ENCODE measurements at places on chromosomes 2 and 18.

DNA sequence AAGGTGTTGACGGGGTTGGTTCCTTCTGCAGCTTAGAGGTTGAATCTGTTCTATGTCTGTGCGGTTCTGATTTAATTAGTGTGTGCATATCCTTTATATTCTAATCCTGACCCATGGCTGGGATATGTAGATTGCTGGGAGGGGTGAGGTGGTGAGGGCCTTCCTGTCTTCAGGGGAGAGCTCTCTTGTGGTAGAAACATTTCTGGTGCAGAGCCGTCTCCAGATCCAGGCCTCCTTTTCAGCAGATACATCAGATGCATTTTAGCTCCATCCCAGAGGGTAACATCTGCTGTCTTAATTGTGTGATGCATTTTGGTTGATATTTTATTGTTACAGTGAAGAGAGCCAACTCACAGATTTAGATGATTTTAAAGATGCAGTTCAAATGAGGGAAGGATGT is 227.8 kb downstream of the AGAP1 start:
- DNase-seq, result no peak

- DNase-seq, result no peak
Measured at GRCh38 chr2:35606394-35606793, 749.2 kb upstream of the CRIM1 start.

- DNase-seq, result no peak
Measured at GRCh38 chr2:217186152-217186551, 326.3 kb upstream of the TNP1 start.

GRCh38 chr2:46381871-46382270 is 84.7 kb downstream of the EPAS1 start:
- DNase-seq, result no peak

GRCh38 chr2:112880091-112880531 is 30.9 kb upstream of the IL37 start:
- no peak for DNase-seq

DNA sequence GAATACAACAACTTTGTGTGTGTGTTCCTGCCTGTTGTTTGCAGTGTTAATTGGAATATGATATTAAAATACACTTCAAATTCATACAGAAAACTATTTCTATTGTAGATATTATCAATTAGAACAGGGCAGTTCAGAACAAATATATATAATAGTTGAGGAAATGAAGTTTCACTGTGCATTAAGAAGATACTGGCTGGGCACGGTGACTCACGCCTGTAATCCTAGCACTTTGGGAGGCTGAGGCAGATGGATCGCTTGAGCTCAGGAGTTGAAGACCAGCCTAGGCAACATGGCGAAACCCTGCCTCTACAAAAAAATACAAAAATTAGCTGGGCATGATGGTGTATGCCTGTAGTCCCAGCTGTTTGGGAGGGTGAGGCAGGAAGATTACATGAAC is 79.3 kb downstream of the ASAP2 start:
- DNase-seq, result no peak

GRCh38 chr2:24247592-24247991 is 72.7 kb downstream of the FAM228A start:
- DNase-seq, result no peak
